ENCODE measurements at places on chromosomes 12 and 14.

DNA sequence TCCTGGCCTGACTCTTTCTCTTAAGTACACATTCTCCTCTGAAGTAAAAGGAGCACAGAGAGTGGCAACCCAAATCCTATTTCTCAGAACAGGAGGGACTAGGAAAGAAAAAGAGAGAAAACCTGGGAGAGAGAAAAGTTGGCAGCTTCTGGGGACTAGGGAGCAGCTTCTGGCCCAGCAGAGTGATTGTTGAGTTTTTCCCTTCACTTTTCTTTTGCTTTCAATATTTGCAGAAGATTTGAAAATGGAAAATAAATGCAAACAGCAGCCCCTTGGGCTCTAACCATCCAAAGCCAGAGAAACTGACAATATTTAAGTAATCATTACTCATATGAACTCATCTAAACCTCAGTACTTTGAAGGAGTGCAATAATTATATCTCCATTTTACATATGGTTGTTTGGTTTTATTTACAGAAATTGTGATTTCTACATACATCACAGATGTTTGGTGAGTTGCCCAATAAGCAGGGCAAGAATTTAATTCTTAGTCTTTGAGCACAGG, 28.8 kb upstream of the IGF1 start:
- no peak for DNase-seq

DNA sequence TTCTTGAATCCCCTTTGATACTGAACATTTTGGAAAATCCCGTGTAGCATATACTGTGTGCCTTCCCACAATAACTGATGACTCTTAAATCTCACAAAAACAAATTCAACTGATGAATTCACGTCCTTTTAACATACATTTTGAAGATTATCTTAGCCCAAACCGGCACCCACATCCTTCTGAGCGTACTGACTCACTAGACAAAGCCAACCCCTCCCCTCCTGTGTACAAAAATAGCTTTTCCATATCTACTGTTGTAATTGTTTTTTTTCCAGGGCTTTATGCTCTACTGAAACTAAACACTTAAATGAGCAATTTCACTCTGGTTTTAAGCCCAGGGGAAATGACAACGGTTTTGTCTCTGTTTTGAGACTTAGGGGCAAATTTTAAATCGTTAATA, 109.4 kb upstream of the ATF7IP start:
- DNase-seq, result no peak

DNA sequence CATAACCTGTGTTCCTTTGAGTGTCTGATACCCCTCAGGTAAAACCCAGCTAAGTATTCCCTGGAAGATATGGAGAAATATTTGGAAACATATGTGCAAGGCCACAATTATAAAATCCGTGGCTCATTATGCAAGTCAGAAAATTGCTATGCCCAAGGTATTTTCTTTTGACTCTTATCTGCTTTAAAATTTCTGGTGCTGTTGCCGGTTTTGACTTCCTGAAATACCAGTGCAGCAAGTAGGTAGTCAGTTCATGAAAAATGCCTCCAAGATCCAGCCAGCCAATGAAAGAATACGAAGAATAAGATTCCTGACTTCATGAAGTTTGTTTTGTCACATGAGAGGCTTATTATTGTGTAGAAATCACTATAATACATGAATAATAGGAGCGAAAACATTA, 20.2 kb upstream of the FUT8 start:
- no peak for DNase-seq

GRCh38 chr14:64912261-64912660, 2.0 kb upstream of the CHURC1 start:
- no peak for DNase-seq

DNA sequence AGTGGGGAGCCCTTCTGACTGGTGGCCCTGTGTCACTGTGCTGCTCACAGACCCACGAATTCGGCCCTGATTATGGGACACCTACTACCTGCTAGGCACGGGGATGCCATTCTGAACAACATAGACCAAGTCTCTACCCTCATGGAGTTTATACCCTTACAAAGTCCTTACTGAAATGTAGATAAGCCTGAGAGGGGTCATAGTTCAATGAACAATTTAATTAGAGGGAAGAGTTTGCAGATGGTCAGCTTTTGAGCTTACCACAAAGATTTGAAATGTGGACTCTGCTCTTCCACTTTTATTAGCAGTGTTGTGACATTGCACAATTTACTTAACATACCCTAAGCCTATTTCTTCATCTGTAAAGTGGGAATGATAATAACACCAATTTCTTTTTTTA, 161.1 kb downstream of the MYRFL start:
- no peak for DNase-seq

DNA sequence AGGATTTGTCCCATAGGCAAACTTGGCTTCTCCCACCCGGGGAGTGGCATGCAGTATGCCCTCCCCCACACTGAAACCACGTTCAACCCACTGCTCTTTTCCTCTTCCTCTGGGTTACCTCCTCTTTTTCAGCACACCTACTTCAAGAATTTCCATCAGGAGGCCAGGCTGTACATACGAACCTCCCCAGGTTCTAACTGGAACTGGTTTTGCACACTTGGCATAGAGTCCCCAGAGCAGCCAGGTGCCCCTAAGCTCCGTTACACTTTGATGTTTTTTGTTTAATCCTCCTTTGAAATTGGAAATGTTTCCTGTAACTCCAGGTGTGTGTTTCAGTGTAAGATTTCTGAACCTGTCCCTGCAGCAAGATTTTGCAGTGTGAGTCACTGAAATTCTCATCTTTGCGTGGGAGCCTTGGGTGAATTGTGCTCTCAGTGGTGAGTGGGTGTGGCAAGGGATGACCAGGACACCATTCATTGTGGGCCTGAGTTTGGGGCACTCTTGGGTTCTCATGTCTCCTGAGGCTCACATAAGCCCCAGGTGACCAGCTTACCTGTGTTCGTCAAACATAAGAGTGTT, 18.2 kb downstream of the CD9 start:
- no peak for DNase-seq

DNA sequence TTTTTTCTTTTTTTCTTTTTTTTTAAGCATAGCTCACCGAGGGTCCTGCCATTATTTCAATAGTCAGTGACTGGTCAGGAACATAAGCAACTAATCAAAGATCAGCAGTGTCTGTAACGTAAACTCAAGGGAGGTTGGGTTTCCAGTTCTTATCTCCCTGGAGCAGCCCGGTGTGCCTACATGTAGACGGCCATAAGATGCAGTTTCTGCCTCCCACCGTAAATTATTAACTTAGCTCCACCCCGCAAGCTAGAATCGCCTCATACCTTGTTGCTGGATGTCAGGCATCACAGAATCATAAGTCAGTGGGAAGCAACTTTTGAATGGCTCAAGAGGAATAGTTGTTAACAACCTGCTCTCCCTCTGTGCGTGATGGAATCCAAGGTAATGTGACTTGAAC, at the start of gene MYO1H:
Gene MYO1H (plus strand): TSS at position 312 of the 400 bp plus-strand sequence. CDS start 61 bp downstream, at position 373.
- no peak for DNase-seq

DNA sequence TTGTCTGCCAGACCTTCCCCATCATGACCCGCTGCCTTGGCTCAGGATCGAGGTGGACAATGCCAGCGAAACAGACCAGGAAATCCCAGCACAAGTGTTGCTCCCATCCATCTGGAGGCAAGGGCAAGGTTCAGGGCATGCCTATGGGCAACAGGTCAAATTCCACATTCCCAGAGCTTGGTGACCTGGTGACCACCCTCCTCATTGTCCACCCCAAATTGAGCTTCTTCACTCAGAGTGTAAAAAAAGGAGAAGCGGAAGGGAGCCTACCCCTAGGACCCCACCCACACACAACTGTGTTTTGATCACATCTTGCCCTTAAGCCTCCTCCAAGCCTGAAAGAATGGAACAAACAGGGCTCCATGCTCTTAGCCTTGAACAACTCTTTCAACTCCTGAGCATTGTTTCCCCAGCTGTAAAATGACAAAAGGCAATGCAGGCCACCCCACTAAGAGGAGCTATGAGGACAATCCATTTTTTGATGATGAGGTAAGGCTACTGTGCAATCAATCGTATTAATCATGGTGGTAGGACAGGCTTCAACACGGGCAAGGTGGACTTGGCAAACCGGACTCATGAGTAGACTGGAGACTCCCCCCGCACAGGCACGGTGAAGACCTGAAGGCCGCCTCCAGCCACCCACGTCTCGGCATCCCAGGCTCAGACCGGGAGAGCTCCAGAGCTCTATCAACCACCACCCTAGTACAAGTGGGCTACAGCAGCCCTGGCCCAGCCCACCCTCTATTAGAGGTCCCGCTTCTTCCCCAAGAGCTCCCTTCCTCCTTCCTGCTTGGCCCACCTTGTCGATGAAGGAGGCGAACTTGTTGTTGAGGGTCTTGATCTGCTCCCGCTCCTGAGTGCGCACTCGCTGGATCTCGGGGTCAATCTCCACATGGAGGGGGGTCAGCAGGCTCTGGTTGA, 866 bp downstream of the KRT79 start:
- DNase-seq, result no peak

DNA sequence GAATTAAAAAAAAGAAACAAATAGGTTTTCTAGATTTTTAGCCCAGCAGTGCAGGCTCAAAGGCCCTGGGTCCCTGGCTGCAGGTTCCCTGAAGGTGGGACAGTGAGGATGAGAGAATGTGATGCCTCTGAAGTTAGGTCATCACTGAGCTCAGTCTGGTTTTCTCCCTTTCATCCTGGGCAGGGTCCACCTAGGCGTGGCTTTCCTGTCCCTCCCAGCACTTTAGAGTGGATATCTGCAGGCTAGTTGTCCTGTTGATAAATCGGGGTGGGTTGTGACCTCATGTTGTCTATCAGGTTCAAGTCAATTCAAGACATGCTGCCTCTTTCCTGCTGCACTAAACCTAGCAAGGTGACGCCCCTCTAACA, 60.9 kb downstream of the MAP1LC3B2 start:
- DNase-seq, result no peak

DNA sequence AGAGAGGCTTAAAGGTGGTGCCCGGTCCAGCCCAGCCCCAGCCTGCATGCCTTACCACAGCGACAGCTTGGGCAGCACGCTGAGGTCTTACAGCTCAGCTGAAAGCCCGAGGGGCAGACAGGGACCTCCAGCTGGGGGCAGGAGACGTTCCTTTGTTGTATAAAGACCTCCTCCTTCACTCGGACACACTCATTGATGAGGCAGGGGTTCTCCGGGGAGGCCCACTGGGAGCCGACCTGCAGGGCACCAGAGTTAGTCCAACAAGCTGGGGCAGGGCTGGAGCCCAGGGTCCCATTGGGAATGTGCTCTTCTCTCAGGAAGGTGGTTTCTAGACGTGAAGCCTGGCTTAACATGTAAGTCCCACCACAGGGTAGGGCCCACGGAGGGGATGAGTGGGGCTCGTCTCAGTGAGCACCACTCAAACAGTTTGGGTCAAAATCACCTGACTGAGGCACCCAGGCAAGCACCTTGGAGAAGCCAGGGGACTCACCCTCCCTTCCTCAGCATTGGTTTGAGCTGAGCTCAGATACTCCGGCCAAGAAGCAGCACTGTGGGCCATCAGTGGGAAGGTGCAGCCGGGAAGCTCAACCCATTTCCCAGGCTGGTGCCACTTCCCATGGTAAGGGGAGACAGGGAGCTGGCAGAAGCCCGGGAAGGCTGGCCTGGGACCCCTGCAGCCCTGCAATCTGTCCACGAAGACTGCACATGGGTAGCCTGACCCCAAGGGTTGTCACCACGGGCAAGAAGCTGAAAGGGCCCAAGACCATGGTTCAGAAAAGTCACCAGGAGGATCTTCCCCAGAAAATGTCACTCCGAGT, 24.3 kb upstream of the ANO2 start:
- DNase-seq, result no peak

DNA sequence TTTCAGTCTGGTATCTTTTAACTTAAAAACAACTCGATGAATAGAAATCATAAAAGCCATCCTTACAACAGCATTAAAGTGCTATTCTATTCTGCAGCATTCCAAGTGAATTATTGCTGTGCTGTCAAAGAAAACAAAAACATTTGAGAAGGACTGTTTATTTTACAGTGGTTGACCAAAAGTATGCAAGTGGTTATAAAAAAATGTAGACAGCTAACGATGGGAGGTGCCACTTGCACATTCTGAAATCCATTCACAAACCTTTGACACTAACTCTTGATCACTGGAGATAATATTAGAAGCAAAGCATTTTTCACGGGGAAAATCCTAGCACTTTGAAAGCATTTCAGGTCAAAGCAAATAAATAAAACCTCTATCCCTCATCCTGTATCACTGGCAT, 55.6 kb downstream of the HMGA2 start:
- no peak for DNase-seq

DNA sequence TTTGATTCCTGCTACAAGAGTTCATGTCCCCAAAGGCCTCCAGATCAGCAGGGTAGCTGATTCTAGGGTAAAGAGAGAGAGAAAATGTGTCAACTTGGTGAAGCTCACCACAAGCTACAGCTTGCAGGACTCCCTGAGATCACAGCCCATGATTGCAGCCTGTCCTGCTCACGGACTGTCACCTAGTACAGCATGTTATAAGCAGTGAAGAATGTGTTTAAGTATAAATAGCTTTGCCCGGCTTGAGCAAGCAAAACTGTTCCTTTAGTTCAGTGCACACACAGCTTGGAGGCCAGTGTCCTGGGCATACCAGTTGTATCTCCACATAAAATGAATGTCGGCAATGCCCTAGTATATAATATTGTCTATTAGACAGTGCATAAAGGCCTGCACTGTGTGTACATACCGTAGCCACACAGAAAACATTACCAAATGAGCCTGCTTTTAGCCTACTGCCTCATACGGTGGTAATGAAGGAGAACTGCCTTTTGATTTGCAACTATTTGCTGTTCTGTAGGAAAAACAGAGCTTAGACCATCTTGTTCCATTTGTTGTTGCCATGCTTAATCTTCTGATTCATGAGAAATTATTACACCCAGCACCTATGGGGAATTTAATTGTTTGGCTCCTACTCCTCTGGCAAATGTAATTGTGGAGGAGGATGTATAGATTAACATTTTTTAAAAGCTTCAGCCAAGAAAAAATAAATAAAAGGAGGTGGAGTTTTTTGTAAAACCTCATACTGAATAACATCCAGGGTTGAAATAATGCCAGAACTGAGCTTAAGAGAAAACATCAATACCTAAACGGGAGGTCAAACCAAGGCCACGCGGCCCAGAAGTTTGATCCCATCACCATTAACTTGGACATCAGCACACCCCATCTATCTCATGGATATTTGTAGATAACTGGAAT, 108.1 kb upstream of the G2E3 start:
- DNase-seq, result no peak

- no peak for DNase-seq
These were observed 404.3 kb upstream of the NOVA1 start for GRCh38 chr14:27002179-27002578.

DNA sequence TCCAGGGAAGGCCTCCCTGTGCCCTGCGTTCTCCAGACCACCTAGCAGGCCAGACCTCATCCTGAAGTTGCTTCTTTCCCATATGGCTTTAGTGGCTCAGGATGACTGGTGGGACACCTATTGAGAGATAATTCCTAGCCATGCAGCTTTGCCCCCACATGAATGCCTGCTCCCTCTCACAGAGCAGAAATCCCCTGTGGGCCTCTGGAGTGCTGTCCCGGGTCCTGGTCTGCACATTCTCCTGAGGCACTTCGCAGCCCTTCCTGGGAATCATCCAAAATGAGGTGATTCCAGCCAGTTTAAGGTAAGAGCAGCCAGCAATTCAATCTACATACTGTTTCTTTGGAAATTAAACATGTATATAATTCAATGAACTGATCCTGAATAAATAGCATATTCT, 135.9 kb downstream of the GPR65 start:
- no peak for DNase-seq

Data from GM13977 (cell line).